ENCODE measurements at places on chromosomes 7 and 10.

- DNase-seq: peak; percentile 74
Observed at GRCh38 chr7:585229-585711, 65.6 kb upstream of the PDGFA start.

DNA sequence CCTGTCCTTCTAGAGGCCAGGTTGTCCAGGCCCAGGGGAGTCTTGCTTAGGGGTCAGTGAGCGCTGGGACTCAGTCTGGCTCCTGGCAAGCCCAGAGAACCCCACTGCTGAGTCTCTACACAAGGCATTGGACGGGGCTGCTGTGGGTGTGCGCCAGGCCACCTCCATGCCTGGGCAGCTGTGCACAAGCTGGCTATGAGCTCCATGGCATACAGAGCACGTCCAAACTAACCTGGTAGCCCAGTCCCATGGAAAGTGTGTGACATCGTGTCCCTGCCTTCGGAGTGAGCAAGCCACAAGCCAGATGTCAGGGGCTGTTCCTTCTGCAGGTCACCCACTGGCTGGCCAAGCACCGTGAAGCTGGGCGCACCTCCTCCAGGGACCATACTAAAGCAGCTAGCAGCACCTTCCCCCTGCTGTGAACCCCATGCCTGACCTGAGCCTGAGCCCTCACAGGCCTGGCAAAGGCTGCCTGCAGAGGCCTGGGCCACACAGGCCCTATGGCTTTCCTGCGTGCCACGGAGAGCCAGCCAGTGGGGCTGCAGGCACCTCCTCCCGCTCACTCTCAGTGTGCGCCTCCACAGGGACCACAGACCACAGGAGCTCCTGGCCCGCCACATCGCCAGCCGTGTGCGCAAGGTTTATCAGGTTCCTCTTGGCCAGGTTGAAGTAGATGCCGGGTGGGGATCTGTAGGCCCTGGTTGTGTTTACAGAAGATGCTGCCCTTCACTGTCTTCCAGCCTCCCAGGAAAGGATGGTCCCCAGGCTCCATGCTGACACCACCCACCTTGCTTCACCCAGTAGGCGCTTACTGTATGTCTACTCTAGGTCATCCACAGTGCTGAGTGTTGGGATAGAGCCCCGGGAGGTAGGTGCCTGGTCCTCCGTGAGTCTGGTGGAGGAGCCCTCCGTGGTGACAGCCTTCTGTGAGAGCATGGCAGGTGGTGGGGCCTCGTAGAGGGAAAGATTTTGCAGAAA lies 219.7 kb downstream of the EBF3 start:
- DNase-seq: no peak

DNA sequence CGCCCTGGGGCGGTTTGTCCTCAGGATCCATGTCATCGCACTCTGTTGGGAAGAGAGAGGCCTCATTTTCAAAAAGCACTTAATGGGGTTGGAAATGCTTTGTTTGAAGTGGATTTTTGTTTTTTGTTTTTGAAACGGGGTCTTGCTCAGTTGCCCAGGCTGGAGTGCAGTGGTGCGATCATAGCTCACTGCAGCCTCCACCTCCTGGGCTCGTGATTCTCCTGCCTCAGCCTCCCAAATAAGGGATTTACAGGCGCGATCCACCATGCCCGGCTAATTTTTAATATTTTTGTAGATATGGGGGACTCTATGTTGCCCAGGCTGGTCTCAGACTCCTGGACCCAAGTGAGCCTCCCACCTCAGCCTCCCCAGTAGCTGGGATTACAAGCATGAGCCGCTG lies 735 bp downstream of the FKBP6 start:
- DNase-seq: no peak

DNA sequence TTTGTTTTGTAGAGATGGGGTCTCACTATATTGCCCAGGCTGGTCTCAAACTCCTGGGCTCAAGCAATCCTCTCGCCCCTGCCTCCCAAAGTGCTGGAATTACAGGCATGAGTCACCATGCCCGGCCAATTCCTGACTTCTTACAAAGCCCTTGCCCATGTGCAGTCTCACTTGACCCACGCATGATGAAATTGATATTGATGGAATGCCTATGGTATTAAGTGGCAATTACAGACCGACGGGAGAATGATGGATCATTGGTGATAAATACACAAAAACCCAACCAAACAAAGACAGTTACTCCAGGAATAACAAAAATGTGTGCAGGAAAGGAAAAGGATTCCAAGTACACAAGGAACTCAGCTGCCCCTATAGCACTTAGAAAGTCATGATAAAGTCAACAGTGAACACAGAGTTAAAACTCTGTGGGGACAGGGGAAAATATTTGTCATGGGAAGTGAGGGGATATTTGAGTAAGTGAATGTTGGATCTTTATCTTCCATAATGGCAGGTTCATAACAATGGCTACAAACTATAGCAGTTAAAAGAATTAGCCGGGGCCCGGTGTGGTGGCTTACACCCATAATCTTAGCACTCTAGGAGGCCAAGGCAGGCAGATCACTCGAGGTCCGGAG lies 21.6 kb downstream of the HIP1 start:
- no peak for DNase-seq

GRCh38 chr10:98901441-98902110 lies 334.1 kb downstream of the HPSE2 start:
- DNase-seq: no peak

DNA sequence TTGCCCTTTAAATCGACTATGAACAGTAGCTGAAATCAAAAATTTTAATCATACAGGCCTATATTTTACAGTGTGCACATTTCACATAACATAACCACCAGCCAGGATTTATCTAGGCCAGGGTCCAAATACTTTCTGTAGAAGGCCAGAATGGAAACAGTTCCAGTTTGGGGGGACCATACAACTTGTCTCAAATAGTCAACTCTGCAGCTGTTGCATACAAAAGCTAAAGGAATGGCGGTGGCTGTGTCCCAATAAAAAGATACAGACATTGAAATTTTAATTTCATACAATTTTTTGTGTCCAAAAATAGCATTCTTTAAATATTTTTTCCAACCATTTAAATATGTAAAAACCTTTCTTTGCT lies 742 bp upstream of the TYSND1 start:
- no peak for DNase-seq

DNA sequence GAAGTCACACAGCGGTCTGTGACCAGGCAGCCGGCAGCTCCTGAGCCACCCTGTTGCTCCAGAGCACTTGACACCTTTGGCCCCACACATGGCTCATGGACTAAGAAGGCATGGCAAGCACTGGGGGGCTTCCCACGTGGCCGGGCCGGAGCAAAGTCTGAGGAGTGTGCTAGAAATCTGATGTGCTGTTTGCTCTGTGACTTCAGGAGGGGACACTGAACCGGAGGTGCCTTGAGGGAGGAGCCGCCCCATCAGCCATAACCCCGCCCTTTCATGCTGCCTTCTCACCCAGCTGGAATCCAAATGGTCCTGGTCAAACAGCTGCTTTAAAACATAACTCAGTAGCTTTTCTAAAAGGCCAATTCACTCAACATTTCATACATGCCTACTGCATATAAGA lies 33.5 kb downstream of the PROSER2 start:
- no peak for DNase-seq

GRCh38 chr7:45239486-45239885 lies 81.9 kb downstream of the RAMP3 start:
- no peak for DNase-seq
